ENCODE measurements at places on chromosomes 4 and X. TPM values are rescaled to one million over a fixed set of nuclear protein-coding genes. Genes with fewer than 3 reads are reported as not detected.

Gene NHS
- 3.3 TPM for total RNA-seq

Gene POF1B
- not detected for total RNA-seq

Gene USP46
- total RNA-seq = 86.7 TPM

Gene TMSB15C
- total RNA-seq = 43.8 TPM

Gene STARD8
- total RNA-seq = 1.7 TPM

Gene FLNA
- 73.0 TPM for total RNA-seq

Gene RNF128
- total RNA-seq = 1.2 TPM

Gene CTPS2
- total RNA-seq = 33.4 TPM

Gene EFHC2
- 1.9 TPM for total RNA-seq

Gene ANXA5
- total RNA-seq = 41.0 TPM

Gene SRPX
- 2.5 TPM for total RNA-seq

Gene TMEM150C
- total RNA-seq = 90.0 TPM

Gene SPOCK3
- total RNA-seq = 15.1 TPM

Gene NUP62CL
- total RNA-seq = 0.16 TPM

- DNase-seq = no peak
These were observed 24.9 kb upstream of the MTM1 start for GRCh38 chrX:150543230-150544155.

DNA sequence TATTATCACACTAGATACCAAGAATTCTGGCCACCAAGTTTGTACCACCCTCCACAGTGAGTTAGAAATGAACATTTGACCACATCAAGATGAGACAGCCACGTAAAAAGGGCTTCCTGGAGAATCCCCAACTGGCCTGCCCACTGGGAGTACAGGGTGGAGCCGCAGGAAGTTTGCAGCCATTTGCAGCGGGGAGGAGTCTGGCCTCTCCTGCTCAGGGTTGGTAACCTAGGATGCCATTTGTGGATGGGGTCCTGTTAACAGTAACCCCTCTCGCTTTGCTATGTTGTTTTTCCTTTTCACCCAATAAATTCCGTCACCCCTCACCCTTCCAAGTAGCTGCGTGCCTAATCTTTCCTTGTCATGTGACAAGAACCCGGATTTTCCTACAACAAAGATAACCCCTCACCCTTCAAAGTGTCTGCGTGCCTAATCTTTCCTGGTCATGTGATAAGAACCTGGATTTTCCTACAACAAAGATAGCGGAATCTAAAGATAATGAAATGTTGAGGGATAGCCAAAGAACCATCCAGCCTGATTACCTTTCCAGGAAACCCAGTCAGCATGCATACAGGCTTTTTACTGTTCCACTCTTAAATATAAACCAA lies 245.4 kb downstream of the NAF1 start:
- no peak for DNase-seq

DNA sequence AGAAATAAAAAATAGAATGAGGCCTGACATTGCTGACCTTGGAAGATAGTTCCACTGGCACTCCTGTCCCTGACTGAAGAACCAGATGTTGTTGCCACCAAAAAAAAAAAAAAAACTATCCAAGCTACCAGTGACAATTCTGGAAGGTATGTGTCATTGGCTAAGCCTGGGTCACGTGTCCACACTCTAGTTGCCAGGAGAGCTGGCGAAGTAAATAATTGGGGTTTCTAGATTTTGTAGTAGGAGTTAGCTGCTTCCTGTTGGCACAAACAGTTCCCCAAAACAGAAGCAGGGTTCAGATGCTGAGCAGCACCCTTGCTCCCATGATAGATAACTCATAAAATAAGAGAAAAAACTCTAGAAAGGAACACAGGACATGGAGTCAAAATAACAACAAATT lies 20.5 kb downstream of the MND1 start:
- DNase-seq = no peak

DNA sequence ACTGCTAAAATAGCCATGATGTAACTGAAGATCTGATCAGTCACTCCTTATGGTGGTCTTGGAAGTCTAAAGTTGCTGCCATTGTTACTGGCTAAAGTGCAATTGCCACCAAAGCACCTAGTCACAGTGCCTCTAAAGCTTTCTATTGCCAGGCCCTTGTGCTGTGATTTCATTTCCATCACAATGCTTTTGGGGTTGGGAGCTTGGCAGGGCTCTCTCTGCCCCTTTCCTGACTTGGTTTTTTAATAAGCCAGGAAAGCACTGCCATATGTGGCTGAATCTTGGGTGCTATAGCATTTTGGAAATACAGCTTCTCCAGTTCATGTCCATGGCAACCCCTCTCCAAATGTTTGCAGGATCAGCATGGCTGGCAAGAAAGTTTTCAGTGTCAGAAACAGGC lies 1712.4 kb upstream of the TENM3 start:
- DNase-seq = no peak

GRCh38 chr4:13783800-13784411 lies 156.4 kb upstream of the BOD1L1 start:
- DNase-seq = peak; percentile 74

DNA sequence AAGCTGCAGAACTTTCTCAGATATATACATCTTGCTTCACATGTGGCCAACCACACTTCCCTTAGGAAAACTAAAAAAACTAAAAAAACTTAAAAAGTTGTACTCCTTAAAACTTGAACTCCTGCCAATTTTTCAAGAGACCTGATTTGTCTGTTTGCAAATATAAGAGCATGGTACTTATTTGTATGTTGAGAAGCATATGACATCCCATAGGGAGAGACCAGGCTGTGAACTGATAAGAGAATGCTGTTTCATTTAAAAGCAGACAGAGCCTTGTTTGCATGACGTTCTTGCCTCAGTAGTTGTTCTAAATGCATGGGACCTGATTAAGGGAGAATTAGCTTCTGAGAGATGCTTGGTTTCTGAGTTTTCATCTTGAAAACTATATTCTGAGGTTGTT lies 169.9 kb downstream of the GPC3 start:
- no peak for DNase-seq

- no peak for DNase-seq
These were observed 174.7 kb upstream of the GPRIN3 start for GRCh38 chr4:89482251-89482650.

DNA sequence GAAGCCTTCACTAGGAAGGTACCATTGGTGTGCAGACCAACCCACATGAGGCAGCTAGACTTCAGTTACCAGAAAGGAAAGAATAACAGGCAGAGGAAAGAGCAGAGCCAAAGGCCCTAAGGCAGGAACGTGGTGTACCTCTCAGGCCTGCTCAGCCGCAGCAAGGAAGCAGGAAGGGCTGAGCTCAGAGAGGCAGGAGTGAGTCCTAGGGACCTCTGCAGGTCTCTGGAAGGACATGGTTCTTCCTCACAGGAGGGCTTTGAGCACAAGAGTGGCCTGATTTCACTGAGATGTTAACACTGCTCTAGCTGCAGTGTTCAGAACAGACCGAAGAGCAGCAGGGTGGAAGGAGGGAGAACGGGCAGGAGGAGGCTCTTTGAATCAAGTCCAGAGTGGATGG lies 124.6 kb downstream of the DCHS2 start:
- no peak for DNase-seq

- no peak for DNase-seq
These were observed 25.9 kb downstream of the ZNF721 start for GRCh38 chr4:472881-473569.

- DNase-seq = no peak
These were observed 9.1 kb downstream of the IL13RA1 start for GRCh38 chrX:118736394-118737010.

GRCh38 chr4:115515366-115515765 lies 401.9 kb upstream of the NDST4 start:
- DNase-seq = no peak

DNA sequence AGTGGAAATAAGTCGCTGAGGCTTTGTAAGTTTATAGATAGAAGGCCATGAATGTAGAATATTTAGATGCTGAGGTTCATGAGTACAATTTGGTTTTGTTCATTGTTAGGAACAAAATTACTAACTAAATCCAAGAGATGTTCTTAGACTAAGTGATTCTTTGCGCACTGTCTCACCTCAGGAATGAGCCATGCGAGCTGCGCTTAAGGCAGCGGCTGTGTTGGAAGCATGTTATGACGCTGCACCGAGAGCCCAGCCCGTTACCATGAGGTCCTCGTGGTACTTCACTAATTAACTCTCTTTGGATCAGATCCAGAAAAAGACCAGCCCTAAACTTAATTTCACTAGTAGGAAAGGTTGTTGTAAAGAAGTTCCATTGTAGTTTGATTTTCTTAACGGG lies 166.2 kb downstream of the RAPGEF2 start:
- peak; percentile 11 for DNase-seq

DNA sequence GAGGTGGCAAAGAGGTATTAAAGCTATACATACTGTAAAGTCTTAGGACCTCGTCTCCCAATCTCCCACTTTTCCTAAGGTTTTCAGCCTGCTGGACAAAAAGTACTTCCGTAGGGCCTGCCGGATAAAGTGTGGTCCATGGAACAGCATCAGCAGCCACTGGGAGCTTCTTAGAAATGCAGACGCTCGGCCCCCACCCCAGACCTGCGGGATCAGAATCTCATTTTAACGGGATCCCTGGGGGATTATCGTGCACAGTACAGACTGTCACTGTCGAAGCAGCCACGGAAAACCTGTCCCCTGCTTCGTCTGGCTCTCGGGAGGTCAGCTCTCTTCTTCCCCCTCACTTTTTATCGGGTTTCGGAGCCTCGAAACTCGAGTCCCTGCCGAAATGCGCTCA lies 802 bp downstream of the ADGRG2 start:
- no peak for DNase-seq

GRCh38 chrX:128439159-128439558 lies 387.0 kb upstream of the ACTRT1 start:
- DNase-seq = no peak

DNA sequence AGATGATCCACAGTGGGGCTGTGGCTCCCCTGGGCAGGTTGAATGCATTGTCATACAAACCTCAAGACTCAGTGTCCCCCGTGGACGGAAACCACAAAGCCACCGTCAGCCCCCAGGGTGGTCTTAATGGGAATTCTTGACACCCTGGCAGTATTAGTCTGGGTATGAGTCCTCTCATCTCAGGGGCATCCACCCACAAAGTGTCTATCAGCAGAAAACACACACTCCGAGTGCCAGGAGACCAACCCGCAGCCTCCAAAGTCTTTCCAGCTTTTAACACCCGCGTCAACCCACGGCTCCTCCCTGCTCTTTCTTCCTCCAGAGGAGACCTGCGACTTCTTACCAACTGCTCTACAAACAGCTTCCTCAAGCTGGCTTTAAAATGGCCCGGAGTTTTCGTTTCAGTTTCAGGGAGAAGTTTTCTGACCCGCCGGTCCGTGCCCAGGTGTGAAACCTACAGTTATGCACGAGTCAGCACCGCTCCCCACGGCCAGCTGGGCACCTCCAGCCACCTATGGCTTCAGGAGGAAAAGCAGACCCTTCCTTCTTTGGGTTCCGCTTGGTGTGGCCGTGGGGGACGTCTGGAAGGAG lies 14.4 kb upstream of the ASMTL start:
- DNase-seq = no peak

- no peak for DNase-seq
These were observed 37.9 kb upstream of the FGFBP2 start for GRCh38 chr4:16000708-16001483.

- DNase-seq = no peak
These were observed 145.1 kb downstream of the STPG2 start for GRCh38 chr4:97998203-97998602.

GRCh38 chrX:72712094-72712755 lies 1.9 kb downstream of the PHKA1 start:
- DNase-seq = no peak

- no peak for DNase-seq
These were observed 523.6 kb downstream of the BCOR start for GRCh38 chrX:39574178-39574577.

- no peak for DNase-seq
These were observed 112.6 kb upstream of the LCORL start for GRCh38 chr4:18134111-18134510.

DNA sequence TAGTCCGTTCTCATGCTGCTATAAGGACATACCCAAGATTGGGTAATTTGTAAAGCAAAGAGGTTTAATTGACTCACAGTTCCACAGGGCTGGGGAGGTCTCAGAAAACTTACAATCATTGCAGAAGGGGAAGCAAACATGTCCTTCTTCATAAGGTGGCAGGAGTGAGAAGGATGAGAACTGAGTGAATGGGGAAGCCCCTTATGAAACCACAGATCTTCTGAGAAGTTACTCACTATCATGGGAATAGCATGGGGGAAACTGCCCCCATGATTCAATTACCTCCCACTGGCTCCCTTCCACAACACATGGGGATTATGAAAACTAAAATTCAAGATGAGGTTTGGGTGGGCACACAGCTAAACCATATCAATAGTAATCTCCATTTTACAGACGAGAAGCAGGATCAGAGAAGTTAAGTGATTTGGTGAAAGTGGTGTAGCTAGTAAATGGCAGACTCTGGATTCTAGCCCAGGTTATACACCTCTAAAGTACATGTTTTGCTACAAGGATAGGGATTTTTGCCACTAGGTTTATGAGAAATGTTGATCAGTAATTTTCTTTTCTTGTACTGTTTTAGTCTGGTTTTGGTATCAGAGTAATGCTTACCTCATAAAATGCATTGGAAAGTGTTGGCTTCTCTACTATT lies 47.3 kb upstream of the C1GALT1C1 start:
- no peak for DNase-seq

DNA sequence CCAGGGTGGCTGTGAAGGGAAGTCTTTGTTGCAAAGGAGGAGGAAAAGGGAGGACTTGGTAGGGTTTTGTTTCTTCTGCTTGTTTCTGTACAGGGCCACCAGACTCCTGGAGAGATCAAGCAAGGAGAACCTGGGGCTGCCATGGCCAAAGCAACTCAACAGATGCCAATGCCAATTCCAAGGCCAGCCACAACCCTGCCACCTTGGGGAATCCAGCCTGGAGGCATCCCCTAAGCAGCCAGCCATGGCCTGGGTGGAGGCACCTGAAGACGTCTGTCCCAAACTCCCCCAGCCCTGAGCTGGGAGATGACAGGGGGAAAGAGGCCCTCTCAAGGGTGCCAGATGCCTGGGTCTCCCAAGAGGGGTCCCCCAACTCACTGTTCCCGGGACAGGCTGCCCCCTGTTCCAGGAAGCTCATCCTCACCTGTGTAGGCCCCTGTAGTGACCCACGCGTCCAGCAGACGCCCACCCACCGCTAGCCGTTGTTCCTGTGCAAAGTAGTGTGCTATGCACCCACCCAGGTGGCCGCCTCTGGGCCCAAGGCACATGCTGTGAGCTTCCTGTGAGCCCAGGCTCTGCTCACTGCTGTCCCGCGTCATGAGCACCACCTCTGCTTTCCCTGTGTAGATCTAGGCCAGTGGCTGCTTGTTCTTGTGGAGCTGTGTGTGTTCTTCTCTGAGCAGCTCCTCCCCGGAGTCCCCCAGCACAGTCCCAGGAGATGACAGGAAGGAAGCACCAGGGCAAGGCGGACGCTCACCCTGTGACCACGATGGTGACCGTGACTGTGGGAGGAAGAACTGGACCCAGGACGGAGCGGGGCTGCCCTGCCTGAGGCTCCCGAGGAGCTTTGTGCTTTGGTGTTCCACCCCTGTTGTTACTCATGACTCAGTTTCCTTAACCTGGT lies 3.2 kb downstream of the PNMA3 start:
- DNase-seq = no peak

GRCh38 chr4:167614866-167615265 lies 380.6 kb upstream of the SPOCK3 start:
- DNase-seq = no peak

GRCh38 chr4:73415807-73416238 lies 11.7 kb downstream of the ALB start:
- DNase-seq = no peak

Measured in occipital lobe (tissue), 3 donors.